ENCODE measurements at places on chromosomes 3 and 15.

DNA sequence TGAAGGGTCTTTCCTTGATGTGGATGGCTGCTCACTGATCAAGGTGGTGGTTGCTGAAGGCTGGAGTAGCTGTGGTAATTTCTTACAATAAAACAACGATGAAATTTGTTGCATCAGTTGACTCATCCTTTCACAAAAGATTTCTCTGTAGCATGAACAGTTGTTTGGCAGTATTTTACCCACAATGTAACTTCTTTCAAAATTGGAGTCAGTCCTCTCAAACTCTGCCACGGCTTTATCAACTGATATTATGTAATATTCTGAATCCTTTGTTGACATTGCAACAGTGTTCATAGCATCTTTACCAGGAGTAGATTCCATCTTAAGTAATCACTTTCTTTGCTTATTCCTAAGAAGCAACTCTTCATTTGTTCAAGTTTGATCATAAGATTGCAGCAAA lies 252.6 kb downstream of the UBE2E2 start:
- no peak for DNase-seq

GRCh38 chr3:197356275-197356674 lies 57.9 kb upstream of the DLG1 start:
- DNase-seq, result no peak

- DNase-seq, result no peak
These were observed 42.0 kb upstream of the TP63 start for GRCh38 chr3:189589179-189589569.

GRCh38 chr15:91548549-91548948 lies 305.0 kb upstream of the SLCO3A1 start:
- DNase-seq, result no peak

GRCh38 chr15:23467110-23467600 lies 20.1 kb upstream of the GOLGA6L2 start:
- DNase-seq, result no peak

- no peak for DNase-seq
These were observed 119.5 kb downstream of the ZNF280D start for GRCh38 chr15:56613811-56614210.

DNA sequence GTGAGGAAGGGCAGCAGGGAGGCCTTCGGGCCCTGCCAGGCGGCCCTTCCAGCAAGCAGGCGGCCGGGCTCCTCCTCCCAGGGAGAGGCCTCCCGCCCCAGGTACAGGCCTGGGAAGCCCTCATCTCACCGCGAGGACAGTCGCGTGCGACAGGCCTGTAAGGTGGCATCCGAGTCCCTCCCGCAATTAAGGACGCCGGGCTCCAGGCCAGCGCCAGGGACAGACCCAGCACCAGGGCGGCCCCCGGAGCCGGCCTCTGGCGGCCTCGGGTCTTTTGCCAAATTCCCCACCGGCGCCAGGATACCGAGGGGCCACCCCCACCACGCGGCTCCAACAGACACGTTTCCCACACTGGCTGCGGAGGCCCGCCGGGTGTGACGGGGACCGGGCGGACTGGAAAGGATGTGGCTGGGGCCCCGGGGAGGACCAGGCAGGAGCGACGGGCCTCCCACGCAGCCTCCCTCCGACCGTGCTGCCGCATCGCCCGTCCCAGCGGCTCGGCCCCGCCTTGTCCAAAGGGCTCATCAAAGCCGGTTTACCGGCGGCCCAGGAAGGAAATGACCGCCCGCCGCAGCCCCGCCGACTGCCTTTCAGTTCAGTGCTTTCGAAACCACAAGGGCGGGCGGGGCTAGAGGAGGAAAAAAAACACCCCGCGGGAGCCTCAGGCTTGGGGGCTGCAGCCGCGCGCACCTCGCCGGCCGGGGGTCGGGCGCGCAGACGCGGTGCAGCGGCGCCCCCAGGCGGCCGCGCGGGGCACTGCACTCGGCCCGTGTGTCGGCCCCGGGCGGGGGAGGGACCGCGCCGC lies 11.3 kb downstream of the XXYLT1 start:
- peak; percentile 75 for DNase-seq

DNA sequence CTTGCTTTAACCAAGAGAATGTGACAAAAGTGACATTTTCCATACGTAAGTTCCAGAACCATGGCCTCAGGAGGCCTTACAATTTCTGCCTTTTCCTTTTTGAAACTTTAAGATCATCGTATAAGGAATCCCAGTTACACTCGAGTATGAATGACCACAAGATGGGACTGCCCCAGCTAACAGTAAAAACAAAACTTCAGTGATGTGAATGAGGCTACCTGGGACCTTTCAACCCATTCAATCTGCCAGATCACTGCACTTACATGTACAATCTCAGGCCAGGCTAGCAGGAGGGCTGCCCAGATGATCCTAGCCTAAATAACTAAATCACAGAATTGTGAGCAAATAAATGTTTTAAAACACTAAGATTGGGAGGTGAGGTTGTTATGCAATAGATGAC lies 328.8 kb downstream of the CNTN6 start:
- no peak for DNase-seq

DNA sequence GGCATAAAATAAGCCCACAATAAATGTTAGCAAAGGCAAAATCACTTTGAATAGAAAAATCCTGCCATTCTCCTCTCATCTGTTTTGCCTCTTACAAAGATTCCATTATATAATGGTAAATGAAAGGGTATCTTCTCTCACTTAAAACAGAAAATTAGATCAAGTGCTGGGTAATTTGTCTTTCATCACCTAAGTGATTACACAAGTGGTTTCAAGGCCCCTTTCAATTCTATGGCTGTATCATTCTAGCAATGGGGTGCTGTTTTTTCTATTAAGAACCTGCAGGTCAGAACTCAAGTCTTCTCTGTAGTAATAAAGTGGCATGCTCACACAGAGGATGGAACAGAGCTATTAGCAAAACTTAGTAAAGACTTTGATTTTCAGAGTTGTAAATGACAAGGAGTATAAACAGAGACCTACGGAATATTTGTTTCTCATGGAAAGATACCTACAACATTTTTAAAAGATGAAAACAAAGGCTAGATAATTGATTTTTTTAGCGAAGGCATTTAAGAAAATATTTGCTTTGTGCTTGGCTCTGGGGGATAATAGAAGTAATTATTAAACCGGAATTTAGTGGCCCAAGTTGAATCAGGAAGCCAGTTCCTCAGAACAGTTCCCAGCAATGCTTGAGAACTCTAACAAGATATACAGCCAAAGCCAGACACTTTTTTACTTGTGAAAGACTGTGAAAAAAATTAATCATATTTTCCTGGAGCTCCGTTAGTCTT lies 137.4 kb downstream of the CMSS1 start:
- no peak for DNase-seq

GRCh38 chr15:67413770-67414390 lies 107.1 kb upstream of the C15orf61 start:
- no peak for DNase-seq

Measured in activated T-cell treated with anti-CD3 and anti-CD28 coated beads for 4 hours (primary cell).